ENCODE measurements at places on chromosomes 12 and 14.

- peak; percentile 70 for DNase-seq
These were observed 874 bp downstream of the ISCU start for GRCh38 chr12:108563136-108563803.

DNA sequence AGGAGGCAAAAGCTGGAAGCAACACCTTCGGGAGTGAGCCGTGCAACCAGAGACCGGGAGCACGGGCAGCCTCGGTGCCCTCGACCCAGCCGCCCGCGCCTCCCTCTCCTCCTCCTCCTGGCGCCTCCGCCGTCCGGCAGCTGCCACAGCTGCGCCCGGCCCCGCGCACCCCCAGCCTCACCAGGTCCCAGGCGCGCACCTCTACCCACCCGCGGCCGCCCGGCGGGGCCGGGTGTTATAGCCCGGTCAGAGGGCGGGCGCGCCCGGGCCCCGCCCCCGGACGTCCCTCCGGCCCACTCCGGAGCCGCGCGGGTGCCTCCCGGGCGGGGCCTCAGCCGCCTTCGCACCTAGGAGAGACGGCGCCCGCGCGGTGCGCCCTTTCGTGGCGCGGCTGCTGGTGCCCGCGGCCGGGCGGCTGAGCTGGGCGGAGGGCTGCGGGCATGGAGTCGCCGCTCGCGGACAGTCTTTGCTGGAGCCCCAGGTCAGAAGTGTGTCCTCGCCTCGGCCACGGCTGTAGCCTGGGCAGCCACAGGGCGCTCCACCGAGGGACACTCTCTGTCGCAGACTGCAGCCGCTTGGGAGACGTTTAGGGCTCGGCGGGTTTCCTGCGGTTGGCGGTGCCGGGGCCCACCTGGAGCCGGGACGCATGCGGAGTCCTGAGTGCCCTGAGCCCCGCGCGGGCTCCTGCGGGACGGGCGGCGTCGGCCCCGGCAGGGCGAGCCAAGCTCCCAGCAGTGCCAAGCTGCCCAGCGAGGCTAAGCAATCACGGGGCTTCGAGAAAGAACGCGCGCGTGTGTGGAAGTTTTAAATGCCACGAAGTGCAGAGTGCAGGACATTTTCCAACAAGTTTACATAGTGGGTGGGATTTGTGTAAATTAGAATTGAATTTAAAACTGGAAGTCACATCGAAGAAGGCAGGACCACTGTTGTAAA, at the start of gene CPM:
Gene CPM (minus strand): TSS at position 211 of the 933 bp plus-strand sequence. CDS start 334 bp downstream, outside the sequence.
- DNase-seq: no peak

- DNase-seq: no peak
These were observed 497.9 kb downstream of the EGLN3 start for GRCh38 chr14:33452995-33453394.

GRCh38 chr14:96270565-96271420, 14.8 kb downstream of the BDKRB1 start:
- no peak for DNase-seq

DNA sequence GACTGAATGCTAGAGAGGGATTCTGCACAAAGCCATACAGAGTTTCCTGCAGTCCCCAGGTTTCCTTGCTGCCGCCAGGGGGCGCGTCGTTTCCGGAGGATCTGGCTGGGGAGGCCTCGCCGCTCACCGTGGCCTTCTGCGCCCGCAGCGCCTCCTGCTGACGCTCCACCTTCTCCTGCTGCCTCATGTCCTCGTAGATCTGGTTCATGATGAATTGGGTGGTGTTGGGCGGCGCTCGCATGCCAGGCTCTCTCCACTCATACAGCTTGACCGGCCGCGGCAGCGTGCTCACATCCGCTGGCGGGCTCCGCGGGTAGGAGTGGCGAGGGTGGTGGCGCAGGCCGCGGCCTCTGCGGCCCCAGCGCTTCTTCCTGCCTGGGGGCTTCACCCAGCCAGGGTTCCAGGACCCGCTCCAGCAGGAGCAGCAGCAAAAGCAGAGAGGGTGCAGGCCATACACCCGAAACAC, 987 bp downstream of the CCER1 start:
- DNase-seq: no peak

DNA sequence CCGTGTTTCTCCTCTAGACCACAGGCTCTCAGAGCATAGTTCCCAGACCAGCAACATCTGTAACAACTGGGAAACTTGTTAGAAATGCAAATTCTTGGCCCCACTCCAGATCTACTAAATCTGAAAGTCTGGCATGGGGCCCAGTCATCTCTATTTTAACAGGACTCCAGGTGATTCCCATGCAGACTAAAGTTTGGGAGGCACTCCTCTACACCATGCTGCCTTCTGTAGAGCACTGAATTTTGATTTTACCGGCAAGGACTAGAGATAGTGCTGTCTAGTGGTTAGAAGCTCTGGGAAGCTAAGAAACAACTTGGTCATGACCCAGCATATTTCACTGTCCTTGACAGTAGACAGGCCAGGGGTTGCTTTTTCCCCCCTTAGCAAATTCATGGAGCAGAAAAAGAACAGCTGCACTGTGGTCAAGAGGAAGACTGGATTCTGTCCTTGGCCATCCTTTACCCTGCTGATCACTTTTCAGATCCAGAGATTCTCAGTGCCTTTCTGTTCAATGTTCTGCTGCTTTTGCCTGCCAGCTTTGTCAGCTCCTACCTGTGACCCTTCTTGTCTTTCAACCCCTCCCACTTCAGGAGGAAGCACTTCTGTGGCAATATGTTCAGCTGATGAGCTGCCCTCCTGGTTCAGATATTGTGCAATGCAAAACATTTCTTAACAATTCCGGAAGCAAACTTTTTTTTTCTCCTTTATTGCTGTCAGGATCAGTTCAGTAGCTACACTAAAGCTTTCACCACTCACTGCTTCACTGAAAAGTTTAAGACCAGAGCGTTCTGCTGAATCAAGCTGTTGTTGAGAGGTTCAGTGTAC, 133.8 kb upstream of the NUDT4 start:
- DNase-seq: no peak

DNA sequence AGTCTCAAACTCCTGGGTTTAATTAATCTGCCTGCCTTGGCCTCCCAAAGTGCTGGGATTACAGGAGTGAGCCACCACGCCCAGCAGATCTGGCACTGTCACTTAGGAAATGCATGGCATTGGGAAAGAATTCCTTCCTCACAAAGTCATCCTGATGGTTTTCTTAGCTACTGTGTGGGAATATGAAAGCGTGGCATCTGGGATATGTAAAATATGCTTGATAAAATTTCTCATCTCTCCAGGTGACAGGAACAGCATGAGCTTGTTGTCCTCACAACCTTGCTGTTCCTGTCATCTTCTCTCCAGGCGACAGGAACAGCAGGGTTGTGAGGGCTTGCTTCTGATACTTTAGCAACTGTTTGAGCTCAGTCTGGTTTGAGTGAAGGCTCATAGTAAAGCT, 16.1 kb upstream of the AICDA start:
- no peak for DNase-seq

- no peak for DNase-seq
These were observed 9.7 kb downstream of the RHOF start for GRCh38 chr12:121783766-121784165.

- no peak for DNase-seq
These were observed 239.4 kb downstream of the C12orf75 start for GRCh38 chr12:105569886-105570285.

- DNase-seq: no peak
These were observed 39.9 kb downstream of the MAX start for GRCh38 chr14:65062096-65063075.

GRCh38 chr12:89216211-89216952, 135.9 kb downstream of the DUSP6 start:
- DNase-seq: no peak

- DNase-seq: no peak
These were observed 209.5 kb downstream of the KCNC2 start for GRCh38 chr12:75000120-75000519.

- no peak for DNase-seq
These were observed 138.6 kb upstream of the LGR5 start for GRCh38 chr12:71300772-71301675.

DNA sequence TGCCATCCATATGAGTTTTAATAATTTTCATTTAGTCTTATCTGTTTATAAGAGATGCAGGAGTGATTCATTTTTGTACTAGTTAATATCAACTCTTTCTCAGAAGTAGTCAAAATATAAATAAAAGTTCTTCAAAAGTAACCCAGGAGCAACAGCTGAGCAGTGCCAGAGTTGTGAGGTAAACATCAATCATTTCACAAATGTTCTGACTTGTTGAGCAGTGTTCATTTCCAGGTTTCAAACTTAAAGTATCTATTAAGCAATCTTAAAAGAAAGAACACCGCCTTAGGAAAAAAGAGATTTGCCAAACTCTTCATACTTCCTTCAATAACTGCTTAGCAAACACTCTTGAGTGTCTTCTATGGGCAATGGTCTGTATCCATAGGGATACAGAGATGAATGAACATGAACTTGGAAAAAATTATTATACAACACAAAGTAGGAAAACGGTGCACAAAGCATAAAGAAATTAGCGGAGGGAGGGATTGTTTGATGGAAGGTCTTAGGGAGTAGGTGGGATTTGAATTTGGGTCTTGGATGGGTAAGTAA, 41.9 kb upstream of the POC1B start:
- no peak for DNase-seq

- DNase-seq: no peak
These were observed 465.8 kb upstream of the SYT1 start for GRCh38 chr12:78398750-78399149.

DNA sequence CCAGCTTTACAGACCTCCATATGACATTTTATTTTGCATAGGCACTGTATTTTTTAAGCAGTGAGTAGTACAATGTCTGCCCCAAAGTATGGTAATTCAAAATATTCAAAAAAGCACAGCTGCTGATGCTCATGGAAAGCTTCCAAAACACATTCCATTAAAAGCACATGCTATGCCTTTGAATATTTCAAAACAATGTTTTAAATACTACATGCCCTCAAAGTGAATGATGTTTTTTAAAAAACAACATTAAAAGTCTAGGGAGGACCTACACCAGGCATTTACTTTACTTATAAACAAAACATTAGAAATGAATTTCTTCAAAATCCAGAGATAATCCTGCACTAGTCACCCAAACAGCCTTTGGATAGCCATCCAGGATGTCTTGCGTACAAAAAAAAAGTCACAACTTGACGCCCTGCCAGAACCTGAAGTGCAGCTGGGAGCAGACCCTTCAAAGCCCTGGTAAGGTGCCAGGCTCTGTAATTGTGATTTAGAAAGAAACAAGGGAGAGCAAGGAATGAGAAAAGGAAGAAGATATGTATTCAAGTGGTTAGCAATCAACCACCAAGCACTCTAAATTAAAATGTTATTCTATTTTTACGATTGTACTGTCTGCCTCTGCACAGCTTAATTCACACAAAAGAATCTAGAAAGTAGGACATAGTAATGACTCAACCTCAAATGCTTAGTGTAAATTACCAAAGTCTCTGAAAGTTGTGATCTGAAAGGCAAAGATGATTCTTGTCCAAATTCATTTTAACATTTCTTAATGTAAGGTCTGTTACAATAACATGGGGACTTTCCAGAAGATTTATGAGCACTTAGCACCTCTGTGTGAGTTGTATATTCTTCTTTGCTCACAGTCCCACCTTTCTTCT, 31.9 kb downstream of the CEP83 start:
- peak; percentile 44 for DNase-seq

DNA sequence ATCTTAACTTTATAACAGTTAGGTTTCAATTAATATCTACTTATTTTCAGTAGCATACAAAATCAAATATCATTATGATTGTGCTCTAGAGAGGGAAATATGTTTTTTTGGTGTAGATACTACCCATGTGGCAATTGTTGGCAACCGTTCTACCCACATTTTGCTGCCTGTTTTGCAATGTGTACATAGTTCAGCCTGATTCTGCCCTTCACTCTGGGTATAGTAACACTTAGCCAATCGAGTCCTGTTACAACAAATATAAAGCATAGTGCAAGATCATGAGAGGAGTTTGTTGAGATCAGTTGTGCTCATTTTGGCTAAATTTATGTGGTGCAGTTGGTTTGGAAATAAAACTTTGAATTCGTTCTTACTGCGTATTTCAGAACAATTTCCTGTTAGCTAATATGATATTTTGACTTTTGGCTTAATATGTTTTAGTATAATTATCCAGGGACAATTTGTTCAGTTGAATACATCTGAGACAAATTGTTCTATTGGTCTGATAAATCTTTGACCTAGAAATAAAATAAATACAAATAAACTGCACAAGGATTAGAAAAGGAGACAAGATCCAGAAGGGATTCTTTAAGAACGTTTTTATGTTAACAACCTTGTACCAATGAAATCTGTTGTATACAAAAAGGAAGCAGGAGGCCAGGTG, 76.9 kb downstream of the ATF7IP start:
- no peak for DNase-seq

DNA sequence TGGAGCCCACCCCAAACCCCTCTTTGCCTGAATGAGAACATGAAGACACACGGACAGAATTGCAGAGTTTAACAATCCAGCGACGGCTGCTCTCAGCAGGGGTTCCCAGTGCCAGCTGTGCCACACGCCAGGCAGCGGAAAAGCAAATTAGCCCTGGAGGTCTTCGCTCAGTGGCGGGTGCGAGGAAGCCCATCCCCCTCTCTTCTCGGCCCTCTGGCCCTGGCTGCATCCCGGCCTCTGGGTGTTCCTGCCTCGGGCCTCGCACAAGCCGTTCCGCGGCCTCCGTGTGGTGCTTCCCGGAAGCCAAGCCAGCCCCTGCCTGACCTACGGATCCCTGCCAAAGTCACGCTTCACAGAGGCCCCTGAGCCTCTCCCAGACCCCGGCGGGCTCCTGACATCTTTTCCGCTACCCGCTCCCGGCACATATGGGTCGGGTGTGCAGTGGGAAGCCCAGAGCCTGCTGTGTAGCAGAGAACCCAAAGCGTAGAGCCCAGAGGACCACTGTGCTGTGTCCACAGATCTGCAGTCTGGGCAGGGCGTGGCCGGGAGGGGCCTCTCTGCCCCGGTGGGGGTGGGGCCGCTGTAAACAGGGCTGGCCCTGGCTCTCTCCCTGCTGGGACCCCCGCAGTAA, 70.7 kb upstream of the GALNT9 start:
- no peak for DNase-seq

DNA sequence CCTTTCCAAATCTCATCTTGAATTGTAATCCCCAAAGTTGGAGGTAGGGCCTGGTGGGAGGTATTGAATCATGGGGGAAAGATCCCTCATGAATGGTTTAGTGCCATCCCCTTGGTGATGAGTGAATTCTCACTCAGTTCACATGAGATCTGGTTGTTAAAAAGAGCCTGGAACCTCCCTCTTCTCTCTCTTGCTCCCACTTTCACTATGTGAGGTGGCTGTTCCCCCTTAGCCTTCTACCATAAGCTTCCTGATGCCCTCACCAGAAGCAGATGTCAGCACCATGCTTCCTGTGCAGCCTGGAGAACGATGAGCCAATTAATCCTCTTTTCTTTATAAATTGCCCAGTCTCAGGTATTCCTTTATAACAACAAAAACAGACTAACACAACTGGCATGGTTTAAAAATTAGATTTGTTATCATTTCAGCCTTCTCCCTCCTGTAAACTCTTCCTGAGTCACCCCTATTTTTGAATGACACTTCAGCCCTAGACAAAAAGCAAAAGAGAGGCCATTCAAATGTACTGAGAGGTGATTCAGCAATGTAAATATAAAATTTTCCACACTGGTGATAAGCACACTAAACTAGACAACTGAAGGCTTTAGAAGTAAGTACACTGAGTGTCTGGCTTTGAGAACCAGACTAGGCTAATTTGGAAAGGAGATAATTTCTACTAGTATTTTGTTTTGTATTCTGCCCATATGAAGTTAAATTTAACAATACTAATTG, 212.1 kb upstream of the ABCD2 start:
- DNase-seq: no peak

- DNase-seq: no peak
These were observed 9.2 kb downstream of the NIN start for GRCh38 chr14:50821510-50822464.

Measured in smooth muscle cell of the brain vasculature (primary cell).